ENCODE measurements at places on chromosomes 1 and 21. TPM values are rescaled to one million over a fixed set of nuclear protein-coding genes. Genes with fewer than 3 reads are reported as not detected.

Gene CHRM3
- 0.11 TPM for total RNA-seq

GRCh38 chr21:29017639-29018237 lies 1.4 kb downstream of the RWDD2B start:
- peak overlapping the region; percentile 52 for H3K27ac ChIP-seq
- no peak for DNase-seq
- H3K4me1 ChIP-seq = peaks cover 30% of the 10 kb centered on the region
- peak overlapping the region; percentile 80 for H3K4me3 ChIP-seq
- H3K27me3 ChIP-seq = no peaks in the 10 kb centered on the region

DNA sequence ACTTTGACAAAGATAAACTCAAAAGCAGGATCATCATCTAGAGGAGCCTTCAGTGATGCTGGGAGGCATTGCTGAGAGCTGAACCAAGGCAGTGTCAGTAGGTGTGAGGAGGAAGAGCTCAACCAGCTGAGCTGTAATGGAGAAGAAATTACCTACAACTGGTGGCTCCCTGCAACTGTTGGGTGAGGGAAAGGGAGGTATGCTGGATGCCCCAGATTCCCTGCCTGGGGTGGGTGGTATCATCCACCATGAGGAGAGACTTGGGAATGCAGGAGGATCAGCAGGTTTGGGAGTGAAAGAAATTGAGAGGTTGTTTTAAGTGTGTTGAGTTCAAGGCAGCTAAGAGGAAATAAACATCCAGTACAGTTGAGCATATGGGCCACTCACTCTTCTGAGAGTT lies 199.8 kb downstream of the DNM3 start:
- no peaks in the 10 kb centered on the region for H3K36me3 ChIP-seq
- peaks cover 13% of the 10 kb centered on the region for H3K4me1 ChIP-seq
- H3K27me3 ChIP-seq = no peaks in the 10 kb centered on the region
- DNase-seq = no peak

DNA sequence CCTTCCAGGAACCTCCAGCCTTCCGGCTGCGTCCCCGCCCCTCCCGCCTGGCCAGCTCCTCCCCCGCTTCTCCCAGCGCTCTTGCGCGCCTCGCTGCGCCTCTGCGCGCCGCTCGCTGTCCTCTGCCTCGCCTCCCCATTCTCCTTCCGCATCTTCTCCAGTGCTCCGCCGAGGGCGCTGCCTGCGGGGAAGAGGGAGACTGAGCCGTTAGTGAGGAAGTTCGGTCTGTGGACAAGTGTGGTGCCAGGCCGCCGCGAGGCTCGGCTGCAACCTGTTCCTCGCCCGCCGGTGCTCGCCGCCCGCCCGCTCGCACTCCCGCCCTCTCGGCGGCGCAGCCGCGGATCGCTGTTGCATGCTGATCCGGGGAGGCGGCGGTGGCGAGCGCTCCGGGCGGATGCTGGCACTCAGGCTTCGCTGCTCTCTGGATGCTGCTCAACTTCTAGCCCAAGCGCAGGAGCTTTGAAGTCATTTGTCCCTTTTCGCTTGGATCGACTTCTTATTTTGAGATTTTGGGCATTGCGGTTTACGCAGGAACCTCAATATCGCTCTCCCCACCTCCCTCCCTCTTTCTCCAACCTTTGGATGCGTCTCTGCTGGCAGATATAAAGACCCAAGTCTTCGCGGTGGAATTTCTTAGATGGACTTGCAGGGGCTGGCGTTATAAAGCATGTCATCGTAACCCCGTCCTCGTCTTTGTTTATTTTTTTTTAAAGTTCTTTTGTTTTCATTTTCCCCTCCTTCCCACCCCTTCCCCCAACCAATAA lies 614 bp upstream of the CACNA1E start:
- H3K4me3 ChIP-seq = peak overlapping the region; percentile 43
- no peak overlapping the region for H3K27ac ChIP-seq
- H3K27me3 ChIP-seq = peaks cover 55% of the 10 kb centered on the region
- H3K4me1 ChIP-seq = peaks cover 8% of the 10 kb centered on the region

GRCh38 chr1:231049121-231049979 lies 9.3 kb upstream of the FAM89A start:
- no peak overlapping the region for H3K27ac ChIP-seq
- no peak overlapping the region for H3K4me3 ChIP-seq
- no peak for DNase-seq
- peaks cover 10% of the 10 kb centered on the region for H3K27me3 ChIP-seq

DNA sequence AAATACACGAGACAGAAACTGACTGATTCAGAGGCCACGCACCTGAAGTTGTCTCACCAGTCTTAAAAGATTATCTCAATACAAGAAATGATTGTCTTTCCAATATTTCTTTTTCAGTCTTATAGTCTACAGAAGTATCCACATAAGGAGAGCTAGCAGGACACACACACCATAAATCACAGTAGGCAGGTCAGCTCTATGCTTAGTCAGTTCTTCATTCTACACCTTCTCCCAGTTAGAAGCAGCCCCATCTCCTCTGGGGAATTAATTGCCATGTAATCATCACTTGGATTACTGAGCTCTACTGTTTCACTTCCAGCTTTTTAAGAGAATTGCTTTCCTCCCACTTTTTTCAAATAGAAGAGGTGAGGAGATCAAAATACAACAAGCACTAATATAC lies 59.6 kb downstream of the SMYD3 start:
- H3K4me1 ChIP-seq = peaks cover 5% of the 10 kb centered on the region
- H3K36me3 ChIP-seq = peaks cover 13% of the 10 kb centered on the region
- DNase-seq = no peak

Gene CXADR
- total RNA-seq = 0.30 TPM

DNA sequence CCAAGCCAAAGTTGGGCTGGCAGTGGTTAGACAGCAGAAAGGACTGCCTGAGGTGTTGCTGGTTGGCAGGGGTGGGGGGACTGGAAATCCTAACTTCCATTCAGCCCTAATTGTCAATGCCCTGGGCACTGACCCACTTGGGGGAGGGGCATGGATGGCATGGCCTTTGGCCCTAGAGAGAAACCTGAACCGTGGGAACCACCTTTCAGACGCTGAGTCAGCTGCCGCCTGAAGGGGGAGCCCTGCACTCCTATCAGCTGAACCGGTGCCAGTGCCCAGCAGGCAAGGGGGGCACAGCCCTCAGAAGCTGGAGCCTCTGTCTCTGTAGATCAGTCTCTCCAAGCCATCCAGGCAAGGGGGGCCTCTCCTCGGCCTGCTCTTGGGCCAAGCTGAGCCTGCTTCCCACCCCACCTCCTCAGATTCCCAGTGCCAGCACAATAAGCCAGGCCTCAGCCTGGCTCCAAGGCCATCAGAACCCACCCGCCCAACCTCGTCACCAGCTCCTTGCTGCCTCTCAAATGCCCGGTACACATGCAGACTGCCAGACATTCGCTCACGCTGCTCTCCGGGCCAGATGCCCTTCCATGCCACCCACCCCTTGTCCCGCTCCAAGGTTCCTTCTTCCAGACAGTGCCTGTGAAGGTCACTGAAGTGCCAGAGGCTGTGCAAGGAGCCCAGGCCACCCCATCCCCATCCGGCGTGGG lies 11.6 kb downstream of the TINAGL1 start:
- no peaks in the 10 kb centered on the region for H3K36me3 ChIP-seq
- no peak overlapping the region for H3K4me3 ChIP-seq
- DNase-seq = peak; percentile 79
- H3K27ac ChIP-seq = no peak overlapping the region
- peaks cover 18% of the 10 kb centered on the region for H3K27me3 ChIP-seq
- peaks cover 2% of the 10 kb centered on the region for H3K4me1 ChIP-seq

- no peak overlapping the region for H3K27ac ChIP-seq
- no peak overlapping the region for H3K4me3 ChIP-seq
- DNase-seq = no peak
- H3K36me3 ChIP-seq = no peaks in the 10 kb centered on the region
- no peaks in the 10 kb centered on the region for H3K4me1 ChIP-seq
These were observed 26.0 kb downstream of the ADGRL4 start for GRCh38 chr1:78980511-78980910.

DNA sequence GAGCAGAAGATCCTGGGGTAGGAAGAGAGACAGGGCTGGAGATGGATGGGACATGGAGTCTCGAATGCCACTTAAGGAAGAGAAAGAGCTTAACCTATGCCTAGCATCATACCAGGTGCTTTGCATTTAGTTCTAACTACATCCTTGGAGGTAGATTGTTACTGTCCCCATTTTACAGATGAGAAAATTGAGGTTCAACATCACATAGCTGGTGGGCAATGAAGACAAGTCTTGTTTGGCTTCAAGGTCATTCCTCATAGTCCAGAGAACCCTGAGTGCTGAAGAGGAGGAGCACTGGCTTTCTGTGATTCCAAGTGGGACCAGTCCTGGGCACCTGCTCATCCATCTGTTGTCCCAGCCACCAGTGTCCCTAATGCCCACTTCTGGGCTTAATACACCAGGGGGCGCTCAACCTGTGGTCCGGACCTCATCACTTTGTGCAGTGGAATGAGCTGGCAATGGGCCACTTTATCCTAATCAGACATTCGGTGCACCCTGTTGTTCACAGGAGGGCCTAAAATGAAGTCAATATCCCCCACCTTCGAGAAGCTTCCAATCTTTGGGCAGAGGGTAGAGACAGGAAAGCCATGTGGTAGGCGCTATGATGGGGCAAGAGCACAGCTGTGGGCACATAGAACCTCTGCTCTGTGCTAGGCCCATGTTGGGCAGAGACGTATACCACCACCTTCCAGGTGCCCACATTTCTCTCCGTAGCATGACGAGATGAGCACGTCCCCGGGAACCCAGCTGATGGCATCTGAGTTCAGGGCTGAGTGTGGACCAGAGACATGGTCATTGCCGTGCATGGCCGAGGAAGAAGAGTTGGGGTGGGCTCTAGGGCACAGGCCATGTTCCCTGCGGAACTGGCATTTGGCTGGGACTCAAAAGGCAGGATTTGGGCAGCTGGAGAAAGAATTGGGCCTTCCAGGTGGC lies 9.2 kb downstream of the RPS6KA1 start:
- H3K4me1 ChIP-seq = peaks cover 76% of the 10 kb centered on the region
- H3K27me3 ChIP-seq = no peaks in the 10 kb centered on the region
- peak overlapping the region; percentile 38 for H3K27ac ChIP-seq

DNA sequence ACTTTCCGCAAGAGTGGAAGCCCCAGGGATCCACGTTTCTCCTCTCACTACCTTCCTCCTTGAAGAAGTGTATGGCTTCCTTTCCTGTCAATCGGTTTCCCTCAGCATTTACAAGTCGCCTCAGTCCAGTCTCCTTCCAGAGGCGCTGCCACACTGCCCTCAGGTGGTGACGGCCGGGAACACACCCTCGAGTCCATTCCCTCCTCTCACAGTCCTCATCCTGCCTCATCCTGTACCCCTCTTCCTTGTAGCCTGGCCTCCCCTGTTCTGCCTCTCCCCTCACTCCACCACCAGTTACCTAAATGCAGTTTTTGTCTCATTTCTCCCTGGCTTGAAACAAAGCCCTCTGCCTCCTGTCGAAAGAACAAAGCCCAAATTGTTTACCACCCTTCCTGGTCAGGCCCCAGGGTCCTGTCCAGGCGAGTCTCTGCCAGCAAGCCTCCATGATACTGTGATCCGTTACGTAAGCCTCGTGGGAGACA lies 23.2 kb upstream of the LSM10 start:
- DNase-seq = peak; percentile 95
- H3K4me3 ChIP-seq = no peak overlapping the region
- H3K27me3 ChIP-seq = no peaks in the 10 kb centered on the region
- H3K4me1 ChIP-seq = peaks cover 17% of the 10 kb centered on the region
- no peaks in the 10 kb centered on the region for H3K36me3 ChIP-seq

- H3K27ac ChIP-seq = no peak overlapping the region
- no peaks in the 10 kb centered on the region for H3K27me3 ChIP-seq
- H3K4me1 ChIP-seq = no peaks in the 10 kb centered on the region
- no peaks in the 10 kb centered on the region for H3K36me3 ChIP-seq
These were observed 55.2 kb downstream of the IRF2BP2 start for GRCh38 chr1:234554698-234555311.

DNA sequence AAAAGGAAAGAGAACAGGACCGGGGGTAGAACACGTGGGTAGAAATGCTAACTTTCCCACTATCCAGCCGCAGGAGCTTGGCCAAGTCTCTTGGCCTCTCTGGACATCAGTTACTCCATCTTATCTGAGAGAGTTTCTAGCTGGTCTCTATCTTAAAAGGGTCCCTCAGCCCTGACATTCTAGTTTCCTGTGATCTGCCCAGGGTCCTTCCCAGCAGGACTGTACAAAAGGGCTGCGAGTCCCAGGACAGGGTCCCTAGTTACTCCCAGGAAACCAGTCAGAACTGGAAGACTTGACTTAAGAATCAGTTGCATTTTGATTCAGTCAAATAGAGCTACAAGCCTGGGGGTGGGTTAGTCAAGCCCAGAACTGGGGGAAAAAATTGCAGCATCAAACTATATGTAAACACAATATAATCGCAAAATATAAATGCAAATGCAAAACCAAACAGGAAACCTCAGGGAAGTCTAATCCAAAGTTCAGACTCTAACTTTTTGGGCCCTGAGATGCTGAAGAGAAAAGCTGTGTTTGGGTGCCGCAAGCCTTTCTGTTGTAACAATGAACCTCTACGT lies 2.9 kb downstream of the ASAP3 start:
- H3K4me1 ChIP-seq = peaks cover 20% of the 10 kb centered on the region
- no peak overlapping the region for H3K4me3 ChIP-seq
- no peak for DNase-seq
- H3K27me3 ChIP-seq = peaks cover 26% of the 10 kb centered on the region

Measured in activated CD4-positive, alpha-beta T cell treated with anti-CD3 and anti-CD28 coated beads for 36 hours (primary cell).